GM23248 (cell line): ENCODE measurements at places on chromosomes 3 and 15.
A peak's percentile ranks its signal among the peaks of the same experiment; 100 is the strongest.

- DNase-seq, result no peak
Measured at GRCh38 chr15:65558997-65559760, 28.9 kb downstream of the HACD3 start.

DNA sequence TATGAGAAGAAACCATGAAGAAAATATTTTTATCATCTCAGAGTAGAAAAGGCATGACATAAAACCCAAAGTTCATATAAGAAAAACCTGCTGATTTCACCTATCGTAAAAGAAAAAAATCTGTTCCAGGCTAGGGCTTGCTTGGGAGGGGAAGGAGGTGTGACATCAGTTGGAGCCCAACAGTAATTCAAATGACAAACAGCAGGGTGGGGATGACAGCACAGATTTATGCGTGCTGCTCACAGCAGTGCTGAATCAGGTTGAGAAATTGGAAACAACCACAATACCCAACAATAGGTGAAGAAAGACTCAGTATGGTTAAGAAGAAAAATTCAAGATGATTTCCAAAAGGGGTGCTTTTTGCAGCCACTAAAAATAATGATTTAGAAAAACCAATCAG is 172.4 kb downstream of the PDE8A start:
- no peak for DNase-seq

- DNase-seq, result no peak
Measured at GRCh38 chr3:148736086-148736485, 38.4 kb downstream of the AGTR1 start.

- no peak for DNase-seq
Measured at GRCh38 chr15:62962101-62962995, 80.2 kb upstream of the TPM1 start.

DNA sequence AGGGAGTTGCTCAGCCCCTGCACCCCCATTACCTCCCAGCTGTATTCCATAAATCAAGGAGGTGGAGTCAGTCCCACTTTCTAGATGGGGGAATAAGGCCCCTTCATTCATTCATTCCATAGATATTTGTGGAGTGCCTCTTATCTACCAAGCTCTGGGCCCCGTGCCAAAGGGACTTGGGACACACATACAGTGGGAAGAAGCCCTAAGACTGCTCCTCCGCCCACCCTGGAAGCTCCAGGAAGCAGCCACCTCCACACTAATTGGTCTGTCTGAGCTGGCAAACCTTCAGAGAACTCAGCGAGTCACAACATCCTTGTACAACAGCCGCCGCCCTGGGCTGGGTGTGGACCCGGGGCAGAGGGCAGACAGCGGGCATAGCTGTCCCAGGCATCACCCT is 6.4 kb downstream of the STRA6 start:
- peak; percentile 98 for DNase-seq

DNA sequence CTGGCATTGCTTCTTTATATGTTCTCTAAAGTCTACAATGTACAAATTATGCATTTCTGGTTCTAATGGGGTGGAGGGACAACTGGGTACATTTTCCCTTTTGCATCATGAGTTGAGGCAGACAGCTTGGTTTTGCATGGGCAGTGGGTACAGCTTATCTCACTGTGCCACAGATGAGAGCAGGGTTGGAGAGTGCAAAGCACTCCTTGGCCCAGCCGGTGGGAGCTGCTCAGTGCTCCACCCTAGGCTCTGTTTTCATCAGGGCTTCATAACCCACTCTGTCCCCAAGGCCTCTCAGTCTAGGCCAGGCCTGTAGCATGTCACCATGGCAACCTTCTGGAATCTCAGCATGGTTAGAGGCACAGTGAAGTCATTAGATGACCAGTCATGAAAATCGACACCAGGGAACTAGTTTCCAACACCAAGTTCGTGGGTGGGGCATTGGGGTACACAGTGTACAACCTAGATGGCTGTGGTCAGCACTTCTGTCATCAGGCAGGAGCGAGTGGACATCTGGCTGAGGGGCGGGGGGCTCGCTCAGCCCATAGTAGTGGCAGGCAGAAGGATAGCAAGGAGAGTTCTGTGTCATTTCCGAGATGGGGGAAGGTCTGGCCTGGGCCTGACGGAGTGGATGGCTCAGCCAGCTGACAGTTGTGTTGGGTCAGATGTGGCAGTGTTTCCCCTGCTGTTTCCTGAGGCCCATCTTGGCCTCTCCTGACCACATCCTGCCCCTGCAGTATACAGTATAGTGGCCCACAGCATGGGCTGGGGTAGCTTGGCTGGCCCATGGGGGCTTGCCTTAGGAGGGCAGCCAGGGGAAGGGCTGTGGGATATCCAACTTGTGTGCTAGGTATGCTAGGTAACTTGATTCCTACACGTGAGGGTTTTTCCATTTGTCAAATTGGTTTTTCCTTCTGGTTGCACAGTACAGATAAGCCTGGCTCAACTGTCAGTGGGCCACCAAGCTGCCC is 75.7 kb upstream of the PRR23C start:
- DNase-seq, result peak; percentile 95

DNA sequence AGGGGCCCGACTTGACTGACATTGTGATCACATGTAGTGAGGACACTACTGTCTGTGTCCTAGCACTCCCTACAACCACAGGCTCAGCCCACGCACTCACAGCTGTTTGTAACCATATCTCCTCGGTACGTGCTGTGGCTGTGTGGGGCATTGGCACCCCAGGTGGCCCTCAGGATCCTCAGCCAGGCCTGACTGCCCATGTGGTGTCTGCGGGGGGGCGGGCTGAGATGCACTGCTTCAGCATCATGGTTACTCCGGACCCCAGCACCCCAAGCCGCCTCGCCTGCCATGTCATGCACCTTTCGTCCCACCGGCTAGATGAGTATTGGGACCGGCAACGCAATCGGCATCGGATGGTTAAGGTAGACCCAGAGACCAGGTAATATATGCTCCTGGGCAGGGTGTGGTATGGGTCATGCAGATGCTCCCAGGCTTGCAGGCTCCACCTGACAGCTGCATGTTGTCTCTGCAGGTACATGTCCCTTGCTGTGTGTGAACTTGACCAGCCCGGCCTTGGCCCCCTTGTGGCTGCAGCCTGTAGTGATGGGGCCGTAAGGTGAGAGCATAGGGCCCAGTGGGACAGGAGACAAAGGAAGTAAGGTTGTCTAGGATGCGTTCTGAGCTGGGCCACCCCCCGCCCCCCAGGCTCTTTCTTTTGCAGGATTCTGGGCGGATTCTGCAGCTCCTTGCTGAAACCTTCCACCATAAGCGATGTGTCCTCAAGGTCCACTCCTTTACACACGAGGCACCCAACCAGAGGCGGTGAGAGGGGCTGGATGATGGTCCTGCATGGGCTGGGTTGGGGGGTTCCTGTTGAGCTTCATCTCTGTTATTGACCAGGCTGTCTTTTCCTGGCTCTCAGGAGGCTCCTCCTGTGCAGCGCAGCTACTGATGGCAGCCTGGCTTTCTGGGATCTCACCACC is 4.4 kb downstream of the DALRD3 start:
- peak; percentile 63 for DNase-seq

DNA sequence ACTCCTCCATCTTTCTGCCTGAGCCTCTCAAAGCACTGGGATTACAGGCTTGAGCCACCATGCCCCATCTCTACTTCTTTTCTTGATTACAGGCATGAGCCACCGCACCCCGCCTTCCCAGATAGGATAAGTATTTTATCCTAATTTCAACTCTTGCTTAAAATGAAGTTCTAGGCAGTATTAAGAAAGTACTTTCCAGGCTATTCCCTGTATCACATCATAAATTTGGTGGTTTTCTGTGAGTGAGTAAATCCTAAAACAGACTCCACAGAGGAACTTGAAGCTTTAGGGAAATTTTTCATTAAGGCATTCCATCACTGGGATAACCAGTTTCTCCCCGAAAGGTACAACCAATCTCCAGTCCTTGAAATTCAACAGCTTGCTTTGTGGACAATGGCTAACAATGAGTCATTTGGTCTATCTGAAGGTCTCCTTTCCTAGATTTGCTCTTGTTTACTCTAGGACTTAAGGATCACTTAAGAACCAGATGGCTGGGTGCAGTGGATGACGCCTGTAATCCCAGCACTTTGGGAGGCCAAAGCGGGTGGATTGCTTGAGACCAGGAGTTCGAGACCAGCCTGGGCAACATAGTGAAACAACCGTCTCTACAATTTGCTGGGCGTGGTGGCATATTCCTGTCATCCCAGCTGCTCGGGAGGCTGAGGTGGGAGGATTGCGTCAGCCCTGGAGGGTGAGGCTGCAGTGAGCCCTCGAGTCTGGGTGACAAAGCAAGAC is 49.7 kb upstream of the SKIL start:
- DNase-seq, result peak; percentile 16

DNA sequence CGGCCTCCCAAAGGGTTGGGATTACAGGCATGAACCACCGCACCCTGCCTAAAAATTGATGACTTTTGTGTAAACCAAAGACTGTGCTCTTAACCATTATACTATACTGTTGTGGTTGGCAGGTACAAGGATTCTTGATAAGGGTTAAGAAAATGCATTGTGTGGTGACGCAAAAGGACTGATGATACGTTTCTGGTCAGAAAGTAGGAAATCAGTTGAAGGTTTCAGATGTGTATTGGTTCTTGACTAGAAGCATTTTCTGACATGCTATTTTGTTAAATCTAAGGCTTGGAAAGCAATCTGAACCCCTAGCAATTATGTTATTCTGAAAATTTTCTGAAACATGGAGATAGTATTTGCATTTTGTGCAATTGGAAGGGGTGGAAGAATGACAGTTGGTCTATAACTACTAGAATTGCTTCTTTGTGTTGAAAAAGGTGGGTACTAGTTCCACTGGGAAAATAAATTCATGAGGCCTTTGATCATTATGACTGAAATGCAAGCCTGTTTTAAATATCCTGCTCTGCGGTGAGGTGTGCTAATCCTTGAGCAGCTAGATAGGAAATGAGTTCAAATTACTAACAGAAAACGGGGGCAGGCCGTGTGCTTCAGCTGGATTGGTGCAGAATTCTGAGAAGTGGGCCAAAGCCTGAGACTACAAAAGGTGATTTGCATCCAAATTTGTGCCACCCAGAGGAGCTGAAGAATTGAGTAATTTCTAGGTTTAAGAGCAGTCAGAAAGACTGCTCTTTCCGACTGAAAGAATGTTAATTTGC is 66.0 kb upstream of the LRRFIP2 start:
- DNase-seq, result no peak

GRCh38 chr3:124928333-124929202 is 6.0 kb downstream of the MUC13 start:
- peak; percentile 76 for DNase-seq

- peak; percentile 98 for DNase-seq
Measured at GRCh38 chr3:69009559-69010410, 3.7 kb downstream of the EOGT start.

GRCh38 chr15:87209891-87210689 is 1046.4 kb downstream of the NTRK3 start:
- no peak for DNase-seq

DNA sequence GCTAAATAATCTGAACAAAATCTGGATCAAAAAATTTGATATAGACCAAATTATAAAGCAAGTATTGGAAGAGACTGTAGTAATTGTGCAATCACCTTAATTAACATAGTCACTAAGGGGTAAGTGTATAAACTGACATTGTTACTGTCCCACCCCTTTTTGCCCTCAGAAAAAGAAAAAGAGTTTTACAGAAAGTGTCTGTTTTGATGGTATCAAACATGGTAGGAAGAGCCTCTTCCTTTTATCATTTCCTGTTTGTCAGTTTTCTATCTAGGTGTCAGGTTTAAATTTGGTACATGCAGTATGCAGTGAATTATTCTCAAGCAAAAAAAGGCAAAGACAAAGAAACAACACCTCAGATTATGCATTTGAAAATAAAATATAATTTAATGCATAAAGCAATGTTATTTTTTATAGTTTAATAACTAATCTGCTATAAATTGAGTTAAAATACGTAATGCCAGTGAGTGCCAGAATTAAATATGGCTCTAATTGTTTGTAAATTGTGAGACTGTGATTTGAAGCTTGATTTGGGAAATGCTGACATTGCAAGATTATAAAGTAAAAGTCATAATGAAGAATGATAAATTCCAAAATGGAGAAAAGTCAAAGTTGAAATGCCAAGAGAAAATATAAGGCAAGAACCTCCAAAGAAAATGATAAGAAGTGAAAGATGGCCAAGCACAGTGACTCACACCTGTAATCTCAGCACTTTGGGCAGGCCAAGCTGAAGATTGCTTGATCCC is 30.3 kb upstream of the CMC1 start:
- no peak for DNase-seq

GRCh38 chr15:99445272-99445850 is 120.4 kb upstream of the MEF2A start:
- no peak for DNase-seq

GRCh38 chr15:90394748-90395442 is 6.9 kb downstream of the IQGAP1 start:
- DNase-seq, result no peak

DNA sequence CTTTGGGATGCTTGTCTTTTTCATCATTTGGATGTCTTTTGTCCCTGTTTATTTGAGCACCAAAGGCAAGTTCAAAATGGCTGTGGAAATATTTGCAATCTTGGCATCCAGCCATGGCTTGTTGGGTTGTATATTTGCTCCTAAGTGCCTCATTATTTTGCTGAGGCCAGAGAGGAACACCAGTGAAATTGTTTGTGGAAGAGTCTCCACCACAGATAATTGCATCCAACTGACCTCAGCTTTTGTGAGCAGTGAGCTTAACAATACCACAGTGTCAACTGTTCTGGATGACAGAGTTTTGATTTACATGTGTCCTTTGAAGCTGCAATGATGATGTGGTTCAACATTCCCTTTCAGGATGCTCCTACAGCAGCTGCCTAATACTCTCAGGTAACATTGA is 83.0 kb upstream of the KCNAB1 start:
- no peak for DNase-seq

GRCh38 chr3:107241217-107241616 is 136.0 kb upstream of the CCDC54 start:
- DNase-seq, result peak; percentile 47

DNA sequence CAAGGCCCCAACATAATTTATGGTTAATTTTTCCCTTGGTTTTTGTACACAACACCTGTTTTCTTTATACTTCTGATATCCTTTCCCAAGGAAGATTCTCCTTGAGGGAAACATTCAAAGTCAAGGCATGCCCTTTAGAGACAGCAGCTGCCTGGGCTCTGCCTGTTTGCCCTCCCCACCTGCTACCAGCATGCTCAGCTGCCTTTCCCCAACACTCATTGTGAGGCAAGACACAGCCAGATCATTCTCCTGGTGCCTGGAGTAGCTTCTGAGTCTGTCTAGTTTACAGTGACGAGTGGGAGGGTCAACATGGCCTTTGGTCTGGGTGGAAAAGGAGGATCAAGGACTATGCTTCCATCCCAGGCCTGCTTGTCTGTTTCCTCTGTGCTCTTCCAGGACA is 132.5 kb downstream of the EPHB1 start:
- no peak for DNase-seq

GRCh38 chr3:13011573-13012220 is 61.5 kb downstream of the IQSEC1 start:
- no peak for DNase-seq

GRCh38 chr15:93042691-93043378 is 46.2 kb downstream of the RGMA start:
- no peak for DNase-seq

GRCh38 chr3:52521881-52522650 is 11.6 kb downstream of the NT5DC2 start:
- DNase-seq, result no peak

- no peak for DNase-seq
Measured at GRCh38 chr3:49411535-49411967, 225 bp downstream of the RHOA start.
